ENCODE measurements at places on chromosomes 6 and 20.

DNA sequence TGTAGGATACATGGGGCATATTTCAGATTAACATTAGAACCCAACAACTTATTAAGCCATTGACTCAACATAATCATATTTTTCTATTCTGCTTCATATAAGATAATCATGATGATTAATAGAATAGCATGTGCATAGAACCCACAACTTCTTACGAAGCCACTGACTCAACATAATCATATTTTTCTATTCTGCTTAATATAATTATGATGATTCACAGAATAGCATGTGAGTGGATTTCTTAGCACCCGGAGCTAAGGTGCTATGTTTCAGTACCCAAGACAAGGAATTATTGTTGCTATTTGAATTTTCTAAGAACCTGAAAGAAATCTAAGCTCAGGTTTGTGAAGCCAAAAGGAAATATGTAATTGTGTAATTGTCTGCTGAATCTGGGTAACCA lies 96.8 kb downstream of the TENT5A start:
- no peak for DNase-seq

DNA sequence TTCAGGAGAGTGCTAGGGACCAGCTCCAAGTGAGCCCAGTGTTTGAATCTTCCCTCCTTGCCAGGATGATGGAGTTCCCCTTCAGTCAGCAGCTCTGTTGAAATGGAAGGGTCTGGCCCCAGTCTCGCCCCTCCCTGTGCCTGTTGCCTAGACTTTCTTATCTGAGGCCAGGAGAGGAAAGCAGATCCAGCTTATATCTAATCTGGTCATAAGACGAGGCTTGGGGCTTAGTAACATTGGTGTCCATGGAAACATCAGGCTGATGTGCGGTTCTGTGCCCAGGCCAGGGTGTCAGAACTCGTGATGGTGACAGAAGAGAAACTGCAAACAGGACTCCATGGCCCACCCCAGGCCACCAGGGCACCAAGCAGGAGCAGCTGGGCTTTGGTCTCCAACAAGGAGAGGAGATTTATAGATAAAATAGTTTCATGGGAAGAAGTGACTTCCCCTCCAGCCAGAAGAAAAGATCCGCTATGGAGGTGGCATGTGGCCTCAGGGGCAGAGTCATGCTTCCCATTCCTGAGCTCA lies 9.8 kb downstream of the MAS1L start:
- DNase-seq = no peak

DNA sequence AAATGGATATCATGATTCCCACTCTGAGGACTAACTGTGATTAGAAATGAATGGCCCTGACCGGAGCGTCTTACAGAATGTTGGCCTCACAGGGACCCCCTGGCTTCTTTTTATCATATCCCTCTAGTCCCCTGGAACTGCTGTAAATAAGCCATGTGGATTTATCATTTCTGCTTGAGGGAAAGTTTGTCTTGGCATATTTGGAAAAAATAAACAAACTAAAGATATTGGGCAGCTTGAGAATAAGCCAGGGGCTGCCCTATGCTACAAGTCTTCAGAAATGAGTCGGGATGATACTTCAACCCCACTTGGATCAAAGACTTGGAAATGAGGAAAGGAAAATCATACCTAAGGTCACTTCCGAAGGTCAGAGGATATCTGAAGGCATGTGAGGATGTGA lies 179.1 kb downstream of the THBS2 start:
- DNase-seq = no peak

DNA sequence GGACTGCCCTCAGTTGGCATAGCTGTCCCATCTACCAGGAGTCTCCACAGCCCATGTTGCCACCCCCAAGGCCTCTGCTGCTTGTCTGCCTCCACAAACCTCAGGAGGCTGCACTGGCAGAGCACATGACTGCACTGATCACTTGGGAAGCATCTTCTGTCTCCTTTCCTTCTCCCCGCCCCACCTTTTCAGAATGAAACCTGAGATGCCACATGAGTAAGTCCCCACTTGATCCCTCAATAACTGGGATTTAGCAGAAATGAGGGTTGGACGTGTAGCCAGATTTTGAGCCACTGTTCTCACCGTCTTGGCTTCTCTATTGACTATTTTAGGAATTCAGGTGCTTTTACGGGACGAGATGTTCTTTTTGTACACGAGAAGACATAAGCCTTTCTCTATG lies 328.4 kb downstream of the CDC5L start:
- no peak for DNase-seq

DNA sequence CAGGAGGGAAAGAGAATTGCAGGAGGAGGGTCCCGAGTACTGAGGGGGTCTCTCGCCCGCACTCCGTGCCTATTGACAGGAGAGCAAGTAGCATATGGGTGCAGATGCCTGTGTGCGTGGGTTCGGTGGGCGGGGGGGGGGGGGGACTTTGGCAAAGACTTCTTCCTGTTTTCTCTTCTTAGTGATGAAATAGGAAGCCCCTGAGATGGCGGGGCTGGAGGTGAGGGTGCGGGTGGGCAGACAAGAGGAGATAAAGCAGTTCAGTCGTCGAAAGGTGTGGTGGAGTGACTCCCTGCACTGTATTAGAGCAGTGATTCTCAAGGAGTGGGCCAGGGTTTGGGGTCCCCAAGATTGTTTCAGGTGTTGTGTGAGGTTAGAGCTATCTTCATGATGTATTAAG lies 3.7 kb downstream of the NAA20 start:
- DNase-seq = no peak

DNA sequence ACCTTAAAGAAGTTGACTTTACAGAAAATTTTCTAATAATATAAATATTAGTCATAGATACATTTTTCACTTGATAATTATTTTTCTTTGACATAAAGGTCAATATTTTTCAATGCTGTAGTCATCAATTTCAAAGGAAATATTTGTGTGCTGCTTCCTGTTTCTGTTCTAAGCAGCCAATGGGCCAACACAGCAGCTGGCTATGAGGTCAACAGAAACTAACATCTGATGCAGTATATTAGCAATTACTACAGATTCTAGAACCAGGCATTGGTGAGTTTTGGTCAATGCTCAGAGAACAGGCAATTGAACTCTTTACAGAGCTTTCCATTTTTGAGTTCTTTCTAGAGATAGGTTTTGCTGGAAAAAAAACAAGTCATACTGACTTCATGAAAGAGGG lies 669.6 kb upstream of the NRSN1 start:
- DNase-seq = no peak
